ENCODE measurements at places on chromosomes 2 and 18. TPM values are rescaled to one million over a fixed set of nuclear protein-coding genes. Genes with fewer than 3 reads are reported as not detected.

The NT5DC4 gene
- polyA plus RNA-seq = not detected

The POTEJ gene
- 0.59 TPM for polyA plus RNA-seq

The IL1F10 gene
- not detected for polyA plus RNA-seq

The COL4A4 gene
- 0.16 TPM for polyA plus RNA-seq

The MERTK gene
- 4.9 TPM for polyA plus RNA-seq

All from cardiac muscle cell (in vitro differentiated cells and primary cell).